HFFc6 (cell line): ENCODE measurements at places on chromosomes 5 and 9. TPM values are rescaled to one million over a fixed set of nuclear protein-coding genes. Genes with fewer than 3 reads are reported as not detected.

HTR1A gene
- not detected in 3 replicates for total RNA-seq

PHPT1 gene
- 150 to 194 TPM (median 178 TPM) in 3 replicates for total RNA-seq

DNA sequence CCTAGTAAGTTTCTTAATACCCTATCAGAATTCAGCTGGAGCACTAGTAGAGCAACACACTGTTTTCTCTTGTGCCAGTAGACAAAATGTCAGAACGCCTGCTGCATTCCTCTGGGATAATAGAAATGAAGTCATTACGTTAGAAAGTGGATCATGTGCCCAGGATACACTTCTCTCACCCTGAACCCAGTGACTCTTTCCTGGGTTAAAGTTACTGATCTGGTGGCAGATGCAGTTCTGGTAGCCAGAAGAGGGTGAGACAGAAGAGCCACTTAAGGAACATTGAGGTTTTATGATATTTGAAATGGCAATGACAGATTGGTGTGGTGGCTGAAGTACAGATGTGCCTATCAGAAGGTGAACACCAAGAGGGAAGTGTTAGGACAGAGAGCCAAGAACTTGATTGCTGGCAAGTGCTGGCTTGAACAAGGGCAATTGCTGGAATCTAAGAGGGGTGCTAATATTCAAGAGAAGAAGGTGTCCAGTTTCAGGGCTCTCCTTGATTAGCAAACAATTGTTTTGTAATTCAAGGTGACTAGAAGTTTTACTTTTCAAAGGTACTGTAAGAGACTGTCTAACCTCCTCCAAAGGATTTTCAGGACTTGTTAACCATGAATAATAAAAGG is 93.7 kb upstream of the ERBIN start:
- H3K27me3 ChIP-seq, result no peaks in the 10 kb centered on the region; the same call in 1 of the 2 replicates
- H3K27ac ChIP-seq, result no peak overlapping the region
- DNase-seq, result no peak
- H3K36me3 ChIP-seq, result no peaks in the 10 kb centered on the region
- no peak overlapping the region for H3K4me3 ChIP-seq

DNA sequence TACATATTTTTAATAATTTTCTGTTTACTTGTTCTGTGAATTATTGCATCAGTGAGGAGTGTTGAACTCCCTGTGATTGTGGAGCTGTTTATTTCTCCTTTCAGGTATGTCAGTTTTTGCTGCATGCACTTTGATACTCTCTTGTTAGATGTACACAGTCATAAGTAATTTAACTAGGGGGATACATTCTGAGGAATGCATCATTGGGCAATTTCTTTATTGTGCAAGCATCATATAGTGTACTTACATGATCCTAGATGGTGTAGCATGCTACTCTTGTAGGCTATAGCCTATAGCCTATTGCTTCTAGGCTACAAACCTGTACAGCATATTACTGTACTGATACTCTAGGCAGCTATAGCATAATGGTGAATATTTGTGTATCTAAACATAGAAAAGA is 9.5 kb downstream of the DENND4C start:
- H3K27ac ChIP-seq, result no peak overlapping the region
- H3K4me1 ChIP-seq, result peaks cover 10% of the 10 kb centered on the region
- H3K36me3 ChIP-seq, result peaks cover 8% of the 10 kb centered on the region; the same call in 1 of the 2 replicates
- peaks cover 1% of the 10 kb centered on the region; the same call in 1 of the 2 replicates for H3K27me3 ChIP-seq

GRCh38 chr9:86965636-86966395 is 18.5 kb upstream of the GAS1 start:
- no peaks in the 10 kb centered on the region for H3K36me3 ChIP-seq
- H3K4me3 ChIP-seq, result no peak overlapping the region
- H3K4me1 ChIP-seq, result no peaks in the 10 kb centered on the region
- no peak overlapping the region for H3K27ac ChIP-seq
- DNase-seq, result no peak
- H3K27me3 ChIP-seq, result peaks cover 2% of the 10 kb centered on the region

NMRK1 gene
- 16.7 to 24.5 TPM (median 22.0 TPM) in 3 replicates for total RNA-seq

COL23A1 gene
- not detected in 3 replicates for total RNA-seq

GRCh38 chr9:118701985-118702384 is 667.2 kb downstream of the BRINP1 start:
- no peaks in the 10 kb centered on the region for H3K27me3 ChIP-seq
- no peak for DNase-seq
- no peaks in the 10 kb centered on the region for H3K4me1 ChIP-seq
- H3K36me3 ChIP-seq, result no peaks in the 10 kb centered on the region

SPATA31E1 gene
- not detected in 3 replicates for total RNA-seq

GRCh38 chr5:173010547-173011464 is 27.2 kb downstream of the ATP6V0E1 start:
- H3K36me3 ChIP-seq, result peaks cover 7% of the 10 kb centered on the region; the same call in 1 of the 2 replicates
- peaks cover 31% of the 10 kb centered on the region for H3K4me1 ChIP-seq
- DNase-seq, result no peak
- no peaks in the 10 kb centered on the region; the same call in none of the 2 replicates for H3K27me3 ChIP-seq
- 0 out of 2 replicates have a peak overlapping the region, but pooled peaks have one; percentile 4 for H3K27ac ChIP-seq

MYOZ3 gene
- total RNA-seq, result not detected in 2 replicates

- H3K27me3 ChIP-seq, result peaks cover 15% of the 10 kb centered on the region; the same call in 1 of the 2 replicates
- H3K36me3 ChIP-seq, result no peaks in the 10 kb centered on the region
- no peak overlapping the region for H3K4me3 ChIP-seq
Measured at GRCh38 chr5:160496334-160496733, 74.7 kb downstream of the PTTG1 start.

GRCh38 chr5:67204821-67205220 is 8.2 kb upstream of the CD180 start:
- H3K36me3 ChIP-seq, result no peaks in the 10 kb centered on the region
- H3K4me3 ChIP-seq, result no peak overlapping the region
- no peak overlapping the region for H3K27ac ChIP-seq

- H3K4me3 ChIP-seq, result no peak overlapping the region
- H3K27ac ChIP-seq, result no peak overlapping the region
- DNase-seq, result no peak
- peaks cover 6% of the 10 kb centered on the region; the same call in 1 of the 2 replicates for H3K27me3 ChIP-seq
- peaks cover 14% of the 10 kb centered on the region; the same call in 1 of the 2 replicates for H3K36me3 ChIP-seq
- no peaks in the 10 kb centered on the region for H3K4me1 ChIP-seq
Measured at GRCh38 chr9:137984005-137984404, 106.4 kb downstream of the CACNA1B start.

DNA sequence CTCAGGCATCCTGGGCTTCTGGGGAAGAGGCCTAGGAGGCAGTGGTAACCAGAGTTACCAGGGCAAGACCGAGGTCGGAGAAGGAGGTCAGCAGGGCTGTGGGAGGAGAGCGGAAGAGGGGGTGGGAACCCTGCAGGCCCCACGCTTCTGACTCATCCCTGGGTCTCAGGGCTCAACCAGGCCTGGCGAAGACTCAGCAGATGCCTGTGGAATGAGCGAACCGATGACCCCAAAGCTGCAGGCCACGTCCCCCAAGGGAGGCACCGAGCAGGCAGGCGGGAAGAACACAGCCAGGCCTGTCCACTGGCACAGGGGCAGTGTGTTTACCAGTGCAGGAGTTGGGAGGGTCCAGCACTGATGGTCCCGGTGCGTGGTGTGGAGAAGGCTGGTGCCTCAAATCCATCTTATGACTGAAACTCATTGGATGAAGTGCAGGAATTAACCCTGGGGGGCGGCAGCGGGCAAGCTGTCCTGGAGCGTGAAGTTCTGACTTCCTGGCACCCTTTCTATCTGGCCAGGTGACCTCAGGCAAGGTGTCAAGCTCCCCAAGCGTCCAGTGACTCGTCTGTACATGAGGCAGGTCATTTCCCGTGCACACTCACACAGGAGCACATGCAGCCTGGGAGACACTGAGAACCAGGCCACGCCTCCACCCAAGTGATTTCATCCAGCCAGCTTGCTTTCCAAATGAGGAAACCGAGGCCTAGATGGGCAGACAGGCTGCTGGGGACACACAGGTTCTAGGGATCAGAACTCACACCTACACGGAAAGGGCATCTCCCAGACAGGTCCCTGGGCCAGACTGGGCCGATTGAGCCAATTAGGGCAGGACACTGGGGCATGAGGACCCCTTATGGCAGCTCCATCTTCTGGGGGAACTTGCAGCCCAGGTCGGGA is 69.1 kb downstream of the ADAMTS2 start:
- no peaks in the 10 kb centered on the region for H3K36me3 ChIP-seq
- peak overlapping the region; percentile 100 for H3K27ac ChIP-seq
- H3K27me3 ChIP-seq, result peaks cover 1% of the 10 kb centered on the region; the same call in 1 of the 2 replicates
- DNase-seq, result peak; percentile 96
- H3K4me3 ChIP-seq, result peak overlapping the region; percentile 76
- peaks cover 65% of the 10 kb centered on the region for H3K4me1 ChIP-seq
